ENCODE measurements at places on chromosomes 16 and 17.

DNA sequence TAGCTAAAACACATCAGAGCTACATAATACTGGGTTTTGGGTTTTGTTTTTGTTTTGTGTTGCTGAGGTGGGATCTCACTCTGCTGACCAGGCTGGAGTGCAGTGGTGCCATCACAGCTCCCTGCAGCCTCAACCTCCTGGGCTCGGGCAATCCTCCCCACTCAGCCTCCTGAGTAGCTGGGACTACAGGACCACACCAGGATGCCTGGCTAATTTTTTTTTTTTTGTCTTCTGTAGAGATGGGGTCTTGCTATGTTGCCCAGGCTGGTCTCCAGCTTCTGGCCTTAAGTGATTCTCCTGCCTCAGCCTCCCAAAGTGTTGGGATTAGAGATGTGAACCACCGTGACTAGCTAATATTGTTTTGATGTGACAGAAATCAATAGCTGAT, 6.2 kb downstream of the MEAK7 start:
- no peak for DNase-seq

- no peak for DNase-seq
These were observed 37.8 kb upstream of the C16orf78 start for GRCh38 chr16:49335828-49336227.

GRCh38 chr17:9529033-9529700, 46.5 kb downstream of the STX8 start:
- no peak for DNase-seq

DNA sequence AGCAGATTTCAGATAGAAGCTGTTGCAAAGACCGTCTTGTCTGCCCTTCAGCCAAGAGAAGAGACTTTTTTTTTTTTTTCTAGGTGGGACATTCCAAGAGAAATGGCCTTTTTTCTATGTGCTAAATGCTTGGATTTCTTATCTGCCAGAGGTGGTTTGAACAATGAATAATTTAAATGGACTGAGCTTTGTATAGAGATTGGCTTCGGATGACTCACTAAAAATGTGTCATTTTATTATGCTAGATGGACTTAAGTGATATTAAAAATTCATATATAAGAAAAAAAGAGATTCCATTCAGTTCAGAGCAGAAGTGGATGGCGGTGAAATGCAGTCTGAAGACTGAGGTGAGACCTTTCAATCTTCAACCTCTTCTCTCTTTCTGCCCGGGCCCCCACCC, 58.4 kb downstream of the MEAK7 start:
- DNase-seq = no peak

DNA sequence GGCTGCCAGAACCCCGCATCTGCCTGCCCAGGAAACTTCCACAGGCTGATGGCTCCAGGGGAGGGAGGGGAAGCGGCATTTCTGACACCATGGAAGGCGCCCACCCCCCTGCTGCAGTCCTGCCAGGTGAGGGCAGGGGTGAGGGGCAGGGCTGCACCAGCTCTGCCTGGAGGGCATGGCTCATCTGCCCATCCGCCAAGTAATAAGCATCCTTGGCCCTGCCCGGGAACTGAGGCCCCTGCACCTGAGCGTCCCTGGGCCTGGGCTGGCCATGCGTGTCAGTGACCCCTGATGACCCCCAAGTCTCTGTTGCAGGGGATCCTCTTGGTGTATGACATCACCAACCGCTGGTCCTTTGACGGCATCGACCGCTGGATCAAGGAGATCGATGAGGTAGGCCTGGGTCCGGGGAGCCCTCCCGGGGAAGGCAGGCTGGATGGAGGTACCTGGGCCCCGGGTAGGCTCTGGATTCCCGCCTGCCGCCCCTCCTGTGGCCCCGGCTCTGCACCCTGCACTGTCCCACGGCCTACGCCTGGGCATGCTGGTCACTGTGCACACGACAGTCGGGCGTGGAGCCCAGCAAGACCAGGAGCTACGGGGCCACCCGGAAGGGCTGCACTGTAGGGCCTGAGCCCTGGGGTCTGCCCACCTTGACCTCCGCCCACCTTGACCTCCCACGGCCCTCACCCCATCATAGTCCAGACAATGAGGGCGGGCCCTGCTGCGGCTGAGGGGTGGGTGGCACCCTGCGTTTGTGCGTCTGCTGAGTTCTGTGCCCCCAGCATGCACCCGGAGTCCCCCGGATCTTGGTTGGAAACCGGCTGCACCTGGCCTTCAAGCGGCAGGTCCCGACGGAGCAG, 5.4 kb upstream of the WFIKKN1 start:
- no peak for DNase-seq

DNA sequence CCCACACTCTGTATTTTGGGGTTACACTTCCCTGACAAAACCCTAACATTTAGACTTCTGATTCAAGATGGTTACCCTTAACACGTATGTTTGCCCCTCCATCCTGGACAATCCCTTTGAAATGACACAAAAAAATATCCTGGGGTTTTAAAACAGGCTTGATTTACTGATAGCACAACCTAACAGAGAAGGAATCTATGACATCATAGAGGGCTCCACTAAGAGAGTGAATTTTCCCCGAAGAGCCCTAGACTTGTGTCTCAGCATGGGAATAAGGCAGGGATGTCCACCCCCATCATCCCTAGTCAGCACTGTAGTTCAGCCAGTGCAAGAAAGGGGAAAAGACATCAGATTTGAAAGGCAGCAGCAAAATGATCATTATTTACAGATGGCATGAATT, 15.8 kb upstream of the SRCIN1 start:
- DNase-seq = no peak

- DNase-seq = no peak
These were observed 139.5 kb downstream of the BCAS3 start for GRCh38 chr17:60817192-60817591.

DNA sequence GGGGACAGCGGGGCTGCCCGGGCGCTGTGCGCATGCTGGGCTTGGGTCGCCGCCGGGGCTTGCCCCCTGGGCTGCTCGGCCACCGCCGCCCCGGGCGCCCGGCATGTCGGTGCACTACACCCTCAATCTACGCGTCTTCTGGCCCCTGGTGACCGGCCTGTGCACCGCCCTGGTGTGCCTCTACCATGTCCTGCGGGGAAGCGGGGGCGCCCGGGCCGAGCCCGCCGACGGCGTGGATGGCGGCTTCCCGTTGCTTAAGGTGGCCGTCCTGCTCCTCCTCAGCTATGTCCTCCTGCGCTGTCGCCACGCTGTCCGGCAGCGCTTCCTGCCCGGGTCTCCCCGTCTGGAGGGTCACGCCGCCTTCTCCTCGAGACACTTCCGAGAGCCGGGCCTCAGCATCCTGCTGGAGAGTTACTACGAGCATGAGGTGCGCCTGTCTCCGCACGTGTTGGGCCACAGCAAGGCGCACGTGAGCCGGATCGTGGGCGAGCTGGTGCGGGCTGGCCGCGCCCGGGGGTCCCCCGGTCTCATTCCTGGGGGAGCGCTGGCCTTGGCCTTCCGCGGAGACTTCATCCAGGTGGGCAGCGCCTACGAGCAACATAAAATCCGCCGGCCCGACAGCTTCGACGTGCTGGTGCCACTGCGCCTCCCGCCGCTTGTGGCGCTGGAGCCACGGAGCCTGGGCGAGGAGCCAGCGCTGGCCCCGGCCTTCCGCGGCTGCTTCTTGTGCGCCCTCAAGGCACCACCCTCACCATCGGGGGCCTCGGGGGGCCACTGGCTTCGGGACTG, 789 bp downstream of the ITPRIPL2 start:
- DNase-seq = no peak

DNA sequence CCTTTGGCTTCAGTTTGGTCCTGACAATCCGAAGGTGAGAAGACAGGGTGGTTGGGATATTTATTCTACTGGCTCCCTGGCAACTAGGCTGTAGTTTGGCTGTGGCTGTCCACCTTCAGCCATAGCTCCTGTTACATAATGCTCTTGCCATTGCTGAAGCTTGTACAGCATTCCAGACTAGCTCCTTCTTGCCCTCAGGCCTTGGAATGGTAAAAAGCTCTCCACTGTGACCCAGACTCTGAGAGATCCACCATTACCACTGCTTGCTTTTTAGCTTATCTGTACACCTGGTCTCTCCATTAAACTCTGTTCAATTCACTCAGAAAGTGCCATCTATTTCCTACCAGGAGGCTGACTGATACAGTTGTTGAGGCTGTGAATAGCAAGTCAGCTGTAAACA, 231.8 kb upstream of the MON1B start:
- no peak for DNase-seq

DNA sequence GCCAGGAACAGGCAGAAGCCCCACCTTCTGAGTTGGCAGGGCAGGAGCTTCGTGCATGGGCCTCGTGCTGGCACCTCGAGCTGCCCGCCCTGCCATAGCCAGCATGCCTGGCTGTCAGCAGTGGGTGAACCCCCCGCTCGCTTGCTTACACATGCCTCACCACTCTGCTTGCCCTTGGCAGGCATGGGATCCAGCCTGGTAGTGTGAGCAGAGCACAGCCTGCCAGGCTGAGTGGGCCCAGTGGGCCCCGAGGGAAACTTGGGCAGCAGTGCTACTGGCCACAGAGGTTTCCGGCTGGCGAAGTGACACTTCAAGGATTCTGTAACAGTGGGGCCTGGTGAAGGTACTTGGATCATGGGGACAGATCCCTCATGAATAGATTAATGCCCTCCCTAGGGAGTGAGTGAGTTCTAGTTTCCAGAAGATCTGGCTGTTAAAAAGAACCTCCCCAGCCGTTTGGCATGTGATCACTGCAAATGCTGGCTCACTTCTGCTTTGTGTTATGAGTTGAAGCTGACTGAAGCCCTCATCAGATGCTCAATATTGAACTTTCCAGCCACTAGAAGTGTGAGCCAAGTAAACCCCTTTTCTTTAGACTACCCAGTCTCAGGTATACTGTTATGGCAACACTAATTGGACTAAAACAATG, 114.7 kb downstream of the BCAS3 start:
- DNase-seq = no peak

GRCh38 chr17:80783486-80783885, 208.2 kb upstream of the CHMP6 start:
- no peak for DNase-seq

DNA sequence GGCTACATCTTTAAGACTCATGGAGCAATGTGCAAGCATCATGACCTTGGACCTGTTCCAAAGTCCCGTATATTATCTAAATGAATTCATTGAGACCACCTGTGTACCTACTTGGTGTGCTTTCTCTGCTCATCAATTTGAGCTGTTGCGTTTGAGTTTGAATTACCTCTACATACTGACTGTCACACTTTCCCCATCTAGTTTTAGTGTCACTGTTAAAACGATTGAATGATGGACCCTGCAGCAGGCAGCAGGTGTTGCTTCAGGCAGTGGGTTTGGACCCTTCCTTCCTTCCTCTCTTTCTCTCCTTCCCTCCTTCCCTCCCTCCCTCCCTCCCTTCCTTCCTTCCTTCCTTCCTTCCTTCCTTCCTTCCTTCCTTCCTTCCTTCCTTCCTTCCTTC, 33.9 kb upstream of the ZKSCAN2 start:
- DNase-seq = no peak

GRCh38 chr16:69187446-69188235, 677 bp downstream of the SNTB2 start:
- no peak for DNase-seq

- DNase-seq = no peak
These were observed 21.7 kb upstream of the ACSF3 start for GRCh38 chr16:89071686-89072547.

- no peak for DNase-seq
These were observed 142.3 kb downstream of the PMP22 start for GRCh38 chr17:15122857-15123256.

- no peak for DNase-seq
These were observed 36.7 kb downstream of the CCDC182 start for GRCh38 chr17:57708410-57708809.

GRCh38 chr16:74874912-74875546, 100.4 kb upstream of the FA2H start:
- DNase-seq = no peak

- DNase-seq = no peak
These were observed 53.9 kb downstream of the AP2B1 start for GRCh38 chr17:35641032-35641431.

DNA sequence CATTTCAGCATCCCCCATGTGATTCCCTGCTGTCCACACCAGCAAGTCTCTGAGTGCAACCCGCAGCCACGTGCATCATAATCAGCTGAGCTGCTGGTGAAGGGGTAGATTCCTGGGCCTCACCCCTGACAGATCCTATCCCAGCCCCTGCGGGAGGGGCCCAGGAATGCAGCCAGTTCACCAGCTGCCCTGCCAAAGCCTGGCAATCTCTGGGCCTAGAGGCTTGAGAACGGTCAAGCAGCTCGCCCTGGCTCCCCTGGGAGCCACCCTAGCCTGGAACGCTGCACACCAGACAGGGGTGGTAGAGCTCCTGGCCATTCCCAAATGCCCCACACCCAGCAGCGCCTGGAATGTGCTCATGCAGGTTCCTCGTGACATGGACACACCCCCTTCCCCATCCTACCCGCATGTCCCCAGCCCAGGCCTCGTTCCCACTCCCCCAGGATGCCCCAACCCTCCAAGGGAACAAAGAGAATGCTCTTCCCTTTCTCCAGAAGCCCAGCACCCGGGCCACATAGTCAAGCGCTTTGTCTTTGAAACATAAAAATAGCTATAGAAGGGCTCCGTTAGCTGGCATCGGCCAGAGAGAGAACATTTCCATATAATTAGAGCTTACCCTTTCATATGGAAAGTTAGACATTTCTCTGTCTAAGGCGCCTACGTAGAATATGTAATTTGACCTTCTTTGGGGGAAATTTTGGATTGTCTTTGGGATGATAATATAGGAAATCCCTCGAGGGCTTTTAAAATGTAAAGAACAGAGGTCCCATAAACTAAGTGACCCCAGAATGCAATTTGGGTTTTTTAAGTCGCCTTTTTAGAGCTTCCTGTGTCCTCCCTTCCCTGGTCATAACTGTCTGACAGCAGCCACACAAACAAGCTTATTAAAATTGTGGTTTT, 3.4 kb downstream of the CEP295NL start:
- no peak for DNase-seq

- DNase-seq = no peak
These were observed 35.2 kb downstream of the TNFRSF13B start for GRCh38 chr17:16936536-16937310.

DNA sequence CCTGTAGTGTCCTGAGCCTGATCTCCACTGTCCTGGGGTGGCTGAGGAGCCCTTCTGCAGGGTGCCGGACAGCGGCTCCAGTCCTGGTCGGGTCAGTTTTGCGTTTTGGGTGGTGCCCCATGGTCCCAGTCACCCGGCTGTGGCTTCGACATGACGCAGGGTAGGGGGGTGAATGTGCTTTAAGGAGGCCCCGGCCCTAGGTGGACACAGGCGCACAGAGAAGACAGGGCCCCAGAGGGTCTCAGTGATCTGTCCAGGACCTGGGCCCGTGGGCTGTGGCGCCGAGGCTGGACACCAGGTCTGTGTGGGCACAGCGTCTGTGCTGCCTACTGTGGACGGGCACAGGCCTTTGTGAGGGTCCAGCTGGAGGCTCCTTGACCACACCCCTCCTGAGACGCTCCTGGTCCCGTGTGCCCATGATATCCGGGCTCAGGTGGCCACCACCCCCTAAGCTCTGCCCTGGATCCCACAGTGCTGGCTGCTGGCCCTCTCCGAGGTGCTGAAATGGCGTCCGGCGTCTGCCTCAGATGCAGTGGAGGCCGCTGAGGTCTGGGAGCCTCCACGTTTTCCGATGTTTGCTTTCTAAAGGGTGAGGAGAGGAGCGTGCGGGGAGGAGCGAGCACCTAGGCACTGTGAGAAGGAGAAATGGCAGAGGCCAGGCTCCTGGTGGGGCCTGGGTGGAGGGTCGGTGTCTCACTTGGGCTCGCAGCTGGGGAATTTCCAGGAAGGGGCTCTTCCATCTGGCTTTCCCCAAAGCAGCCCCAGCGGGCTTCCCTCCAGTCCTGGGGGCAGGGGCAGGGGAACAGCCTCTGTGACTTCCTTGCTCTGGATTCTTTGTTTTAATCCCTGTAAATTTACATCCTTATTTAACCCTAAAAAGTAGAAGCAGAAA, 56.1 kb upstream of the ACSF3 start:
- DNase-seq = no peak

Measured in KG1 (cell line).